ENCODE measurements at places on chromosomes 2 and 18.

DNA sequence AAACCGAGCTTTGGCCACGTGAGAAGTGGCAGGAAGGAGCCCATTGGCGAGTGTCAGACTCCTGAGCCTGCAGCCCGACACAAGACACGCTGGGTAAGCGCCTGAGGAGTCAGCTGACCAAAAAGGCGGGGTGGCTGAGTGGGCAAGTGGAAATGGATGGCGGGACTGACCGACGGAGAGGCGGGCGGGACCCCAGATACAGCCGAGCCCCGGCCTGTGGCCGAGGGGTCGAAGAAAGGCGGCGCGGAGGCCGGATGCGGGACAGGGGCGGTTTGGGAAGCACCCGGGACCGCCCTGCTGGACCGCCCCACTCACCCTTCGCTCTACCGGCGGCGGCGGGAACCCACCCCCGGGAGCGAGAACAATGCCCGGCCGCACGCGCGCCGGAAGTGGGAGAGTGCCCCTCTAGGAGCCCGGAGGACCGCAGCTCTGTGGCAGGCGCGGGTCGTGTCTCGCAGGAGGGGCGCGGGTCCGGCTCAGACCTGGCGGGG is 22.8 kb downstream of the ZSCAN30 start:
- DNase-seq, result peak; percentile 41

GRCh38 chr2:161273038-161273760 is 35.0 kb upstream of the PSMD14 start:
- no peak for DNase-seq

DNA sequence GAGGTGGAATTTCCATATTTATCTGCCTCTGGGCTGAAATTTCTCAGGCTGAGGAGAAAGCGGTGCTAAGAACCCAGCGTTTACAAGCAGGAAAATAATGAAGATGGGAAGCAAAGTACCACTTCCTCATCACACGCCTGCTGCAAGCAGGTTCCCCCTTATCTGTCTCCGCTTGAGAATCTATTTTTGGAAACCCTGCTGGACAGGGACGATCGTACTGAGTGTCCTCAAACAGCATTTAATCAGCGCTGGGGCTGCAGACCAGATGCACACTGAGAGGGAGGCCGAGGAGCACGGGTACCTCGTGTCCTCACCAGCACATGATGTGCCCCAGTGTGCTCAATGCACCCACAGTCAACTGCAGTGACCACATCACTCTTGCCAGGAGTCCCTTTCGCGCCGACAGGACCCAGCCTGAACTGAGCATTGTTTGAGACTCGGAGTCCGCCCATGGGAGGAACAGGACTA is 160.4 kb downstream of the HDAC4 start:
- DNase-seq, result no peak

DNA sequence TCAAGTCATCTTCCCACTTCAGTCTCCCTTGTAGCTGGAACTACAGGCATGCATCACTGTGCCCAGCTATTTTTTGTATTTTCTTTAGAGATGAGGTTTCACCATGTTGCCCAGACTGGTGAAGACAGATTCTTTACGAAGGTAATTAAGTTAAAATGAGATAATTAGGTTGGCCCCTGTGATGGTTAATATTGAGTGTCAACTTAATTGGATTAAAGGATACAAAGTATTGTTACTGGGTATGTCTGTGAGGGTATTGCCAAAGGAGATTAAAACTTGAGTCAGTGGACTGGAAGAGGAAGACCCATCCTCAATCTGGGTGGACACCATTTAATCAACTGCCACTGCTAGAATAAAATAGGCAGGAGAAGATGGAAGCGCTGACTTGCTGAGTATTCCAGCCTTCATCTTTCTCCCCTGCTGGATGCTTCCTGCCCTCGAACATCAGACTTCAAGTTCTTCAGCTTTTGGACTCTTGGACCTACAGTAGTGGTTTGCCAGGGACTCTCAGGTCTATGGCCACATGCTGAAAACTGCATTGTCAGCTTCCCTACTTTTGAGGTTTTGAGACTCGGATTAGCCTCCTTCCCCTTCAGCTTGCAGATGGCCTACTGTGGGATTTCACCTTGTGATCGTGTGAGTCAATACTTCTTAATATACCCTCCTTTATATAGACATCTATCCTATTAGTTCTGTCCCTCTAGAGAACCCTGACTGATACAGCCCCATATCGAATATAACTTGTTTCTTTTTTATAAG is 269.1 kb downstream of the TMX3 start:
- DNase-seq, result no peak

- no peak for DNase-seq
Observed at GRCh38 chr2:215418064-215418963, 17.6 kb downstream of the FN1 start.

- DNase-seq, result no peak
Observed at GRCh38 chr2:197795277-197795676, 9.1 kb upstream of the PLCL1 start.

- no peak for DNase-seq
Observed at GRCh38 chr2:167336213-167336612, 447.9 kb downstream of the XIRP2 start.

GRCh38 chr2:209381091-209381490 is 42.8 kb upstream of the MAP2 start:
- no peak for DNase-seq

DNA sequence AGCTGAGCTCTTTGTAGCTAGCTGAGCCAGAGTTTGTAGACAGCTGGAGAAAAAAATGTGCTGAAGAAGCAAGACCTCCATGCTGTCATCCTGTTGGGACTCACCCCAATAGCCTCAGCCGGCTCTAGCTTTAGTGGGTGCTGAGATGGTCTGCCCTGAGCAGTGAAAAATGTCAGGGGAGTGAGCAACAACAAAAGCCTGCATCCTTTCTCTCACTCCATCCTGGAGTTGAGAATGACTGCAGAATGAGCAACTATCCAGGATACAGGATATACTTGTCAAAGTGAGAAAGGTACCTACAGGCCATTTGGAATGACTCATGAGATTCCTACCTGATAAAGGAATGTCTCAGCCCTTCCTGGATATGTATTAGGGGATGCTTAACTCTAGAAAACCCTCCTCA is 146.1 kb upstream of the DLX2 start:
- DNase-seq, result no peak

DNA sequence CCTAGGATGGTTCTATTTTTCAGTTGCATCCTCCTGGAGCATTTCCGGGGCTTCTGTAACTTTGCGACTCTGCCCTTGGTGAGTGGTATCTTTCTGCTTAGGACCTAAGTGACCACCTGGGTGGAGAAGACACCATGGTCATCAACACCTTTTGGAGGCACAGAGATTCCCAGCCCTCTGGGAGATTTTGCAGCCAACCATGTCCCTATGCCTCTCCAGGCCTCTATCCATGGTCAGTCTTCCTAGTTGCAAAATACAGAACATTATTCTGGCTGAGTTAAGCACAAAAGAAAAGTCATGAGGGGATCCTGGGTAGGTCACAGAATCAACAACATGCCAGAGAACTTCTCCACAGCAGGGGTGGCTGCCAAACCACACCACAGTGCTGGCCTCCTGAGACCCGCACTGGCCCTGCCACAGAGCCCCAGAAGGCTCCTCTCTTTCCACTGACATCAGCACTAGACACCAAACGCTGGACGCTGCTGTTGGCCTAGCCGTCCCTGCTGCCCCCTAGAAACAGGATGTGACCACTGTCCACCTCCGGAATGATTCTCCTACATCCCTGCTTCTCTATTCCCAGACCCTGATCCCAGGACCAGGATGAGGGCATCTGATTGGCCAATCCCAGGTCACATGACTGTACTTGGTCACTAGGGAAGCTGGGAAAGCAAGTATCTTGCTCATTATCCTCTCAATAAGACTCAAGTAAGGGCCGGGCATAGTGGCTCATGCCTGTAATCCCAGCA is 47.7 kb downstream of the SMAD7 start:
- no peak for DNase-seq

DNA sequence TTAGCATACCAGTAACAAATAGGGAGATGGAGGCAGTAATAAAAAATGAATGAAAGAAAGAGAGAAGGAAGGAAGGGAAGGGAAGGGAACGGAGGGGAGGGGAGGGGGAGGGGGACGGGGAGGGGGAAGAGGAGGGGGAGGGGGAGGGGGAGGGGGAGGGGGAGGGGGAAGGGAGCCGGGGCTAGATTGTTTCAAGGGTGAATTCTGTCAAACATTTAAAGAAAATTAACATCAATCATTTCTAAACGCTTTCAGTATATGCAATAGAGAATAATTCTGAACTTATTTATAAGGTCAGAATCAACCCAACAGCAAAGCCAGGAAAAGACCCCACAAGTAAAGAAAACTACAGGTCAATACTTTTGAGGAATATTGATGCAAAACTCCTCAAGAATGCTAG is 858.8 kb upstream of the GYPC start:
- DNase-seq, result no peak

DNA sequence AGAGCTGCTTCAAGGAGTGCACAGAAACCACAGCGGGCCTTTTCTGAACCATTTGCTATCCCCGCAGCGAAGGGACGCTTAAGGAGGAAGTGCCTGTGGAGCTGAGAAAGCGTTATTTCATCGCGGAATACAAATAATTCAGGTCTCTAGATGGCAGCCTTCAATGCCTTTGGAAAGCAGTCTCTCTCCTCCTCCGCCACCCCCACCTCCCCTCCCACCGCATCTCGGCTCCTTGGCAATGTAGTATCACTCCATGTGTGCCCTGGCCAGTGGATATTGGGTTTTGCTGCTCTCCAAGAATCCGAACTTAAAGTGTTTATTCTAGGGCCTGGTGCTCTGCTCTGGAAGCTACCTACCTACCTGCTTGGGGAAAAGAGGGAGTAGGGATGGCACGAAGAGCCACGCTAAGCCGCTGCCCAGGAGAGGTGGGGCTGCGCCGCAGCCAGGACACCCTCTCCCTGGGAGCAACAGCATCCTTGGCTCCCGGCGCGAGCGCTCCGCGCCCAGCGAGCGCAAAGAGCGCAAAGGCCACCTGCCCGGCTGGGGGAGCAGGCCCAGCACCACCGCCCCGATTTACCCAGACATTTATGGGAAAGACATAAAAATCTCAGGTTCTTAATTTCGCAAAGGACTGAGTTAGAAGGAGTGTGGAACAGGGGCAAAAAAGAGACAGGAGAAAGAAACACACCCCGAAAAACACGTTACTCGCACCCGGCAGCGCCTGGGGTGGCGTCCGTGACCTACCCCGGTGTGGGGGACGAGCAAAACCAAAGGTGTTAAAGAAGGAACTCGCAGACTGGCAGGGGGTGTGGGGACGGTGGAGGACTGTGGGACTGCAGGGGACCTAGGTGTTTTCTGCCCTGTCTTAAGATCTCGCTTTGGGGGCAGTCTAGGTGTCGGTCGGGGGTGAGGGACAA is 1.0 kb downstream of the SPHKAP start:
- DNase-seq, result no peak

- no peak for DNase-seq
Observed at GRCh38 chr2:17791121-17791816, 25.0 kb upstream of the MSGN1 start.

DNA sequence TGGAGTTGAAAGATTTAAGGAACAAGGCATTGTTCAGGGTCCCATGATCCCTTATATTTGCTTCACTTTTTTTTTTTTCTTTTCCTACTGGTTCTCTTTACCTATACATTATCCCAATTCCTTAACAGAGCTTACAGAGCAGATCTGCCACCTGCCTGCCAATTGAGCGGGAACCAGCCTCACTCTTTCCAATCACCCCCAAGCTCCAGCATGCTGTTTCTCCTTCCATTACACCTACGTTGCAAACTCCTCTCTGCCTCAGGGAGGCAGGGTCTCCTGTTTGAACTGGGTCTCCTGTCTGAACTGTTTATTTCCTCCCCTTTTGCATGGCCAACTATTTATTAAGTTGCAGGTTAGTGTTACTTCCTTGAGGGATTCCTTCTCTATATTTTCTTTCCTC is 77.2 kb upstream of the SLC38A11 start:
- DNase-seq, result no peak

DNA sequence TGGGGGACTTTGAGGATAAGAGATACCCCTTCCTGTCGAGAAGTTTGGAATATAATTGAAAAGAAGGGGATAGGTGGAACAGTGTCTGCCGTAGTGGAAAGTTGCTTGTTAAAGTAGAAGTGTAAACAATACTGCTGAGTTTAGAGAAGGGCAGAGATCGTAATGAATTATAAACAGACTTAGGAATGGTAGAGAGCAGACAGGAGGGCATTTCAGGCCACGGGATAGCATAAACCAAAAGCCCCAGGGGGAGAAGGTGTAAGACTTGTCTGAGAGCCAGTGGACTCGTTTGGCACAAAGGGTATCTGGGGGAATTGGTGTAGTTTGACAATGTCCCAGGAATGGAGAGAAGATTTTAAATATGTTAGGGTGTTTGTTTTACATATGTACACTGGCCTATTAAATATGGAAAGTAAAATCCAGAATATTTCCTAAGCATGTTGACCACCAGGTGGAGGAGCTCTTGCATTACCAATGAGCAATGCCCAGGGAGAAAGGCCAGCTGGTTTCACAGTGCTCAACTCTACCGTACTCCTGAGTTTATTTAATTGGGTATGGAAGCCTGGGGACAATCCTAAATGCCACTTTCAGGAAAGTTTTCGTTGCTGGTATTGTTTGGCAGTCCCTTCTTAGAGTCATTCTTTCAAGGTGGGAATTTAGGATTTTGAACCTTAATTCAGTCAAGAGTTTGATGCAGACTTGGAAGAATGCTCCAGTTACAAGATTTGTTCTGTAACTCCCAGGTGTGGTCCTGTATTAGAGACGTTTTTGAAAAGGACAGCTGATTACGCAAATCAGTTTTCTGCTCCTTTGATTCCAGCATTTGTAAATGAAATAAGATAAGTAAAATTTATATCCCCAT is 7.5 kb downstream of the COPS8 start:
- DNase-seq, result no peak

- no peak for DNase-seq
Observed at GRCh38 chr2:191051177-191051576, 37.2 kb upstream of the STAT1 start.

GRCh38 chr18:59846814-59847490 is 52.8 kb upstream of the PMAIP1 start:
- peak; percentile 29 for DNase-seq

DNA sequence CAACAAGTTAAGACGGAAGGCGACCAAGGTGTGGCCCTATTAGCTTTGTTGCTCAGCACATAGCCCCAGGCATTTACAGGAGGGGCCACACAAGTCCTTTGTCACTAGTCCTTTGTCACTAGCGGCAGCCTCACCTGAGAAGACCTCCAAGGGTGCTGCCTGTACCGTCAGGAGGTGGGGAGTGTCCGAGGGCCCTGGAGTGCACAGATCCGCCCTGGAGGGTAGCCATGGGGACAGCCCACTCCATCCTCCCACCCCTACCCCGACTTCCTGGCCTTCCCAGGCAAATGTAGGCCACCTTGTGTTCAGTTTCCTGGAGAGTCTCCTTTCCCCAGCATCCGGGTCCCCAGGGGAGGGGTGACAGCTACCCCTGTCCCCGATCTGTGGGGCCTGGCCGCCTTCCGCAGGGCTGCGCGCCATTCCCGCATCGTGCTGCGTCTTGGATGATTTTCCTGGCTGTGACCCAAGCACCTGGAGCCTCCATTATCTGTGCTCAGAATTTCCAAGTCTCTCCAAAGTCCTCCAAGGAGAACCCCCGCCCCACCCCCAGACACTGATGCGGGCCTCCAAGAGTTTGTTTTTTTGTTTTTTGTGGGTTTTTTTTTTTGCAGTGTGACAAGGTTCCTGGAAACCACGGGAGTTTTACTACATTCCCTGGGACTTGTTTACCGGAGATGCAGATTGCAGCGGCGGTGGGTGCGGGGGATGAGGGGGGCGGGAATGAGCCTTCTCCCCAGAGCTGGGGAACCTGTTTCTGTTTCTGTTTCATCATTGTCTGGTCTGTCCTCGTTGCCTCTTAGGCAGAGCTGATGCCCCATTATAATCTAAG is 28.6 kb downstream of the TEX44 start:
- no peak for DNase-seq

GRCh38 chr2:203718087-203718486 is 11.6 kb downstream of the CD28 start:
- peak; percentile 23 for DNase-seq

Measured in stimulated activated CD8-positive, alpha-beta memory T cell treated with anti-CD3 and anti-CD28 coated beads, Interleukin-2, amount 100 ng/mL, for 48 hours (primary cell).